CD4-positive, alpha-beta memory T cell (primary cell): ENCODE measurements at places on chromosomes 11 and 22. TPM values are rescaled to one million over a fixed set of nuclear protein-coding genes. Genes with fewer than 3 reads are reported as not detected.

The RAG2 gene
- not detected for total RNA-seq

The APOL4 gene
- total RNA-seq: not detected

The C11orf87 gene
- not detected for total RNA-seq

The KIRREL3 gene
- total RNA-seq: not detected

The PHF21B gene
- not detected for total RNA-seq
